ENCODE measurements at places on chromosomes 5 and 9.
A peak's percentile ranks its signal among the peaks of the same experiment; 100 is the strongest.

GRCh38 chr5:37806476-37806875, 33.4 kb downstream of the GDNF start:
- no peak for DNase-seq

- DNase-seq: peak; percentile 1
Measured at GRCh38 chr9:74172874-74173273, 324.3 kb upstream of the RORB start.

GRCh38 chr9:130058887-130059286, 5.2 kb downstream of the GPR107 start:
- DNase-seq: no peak

DNA sequence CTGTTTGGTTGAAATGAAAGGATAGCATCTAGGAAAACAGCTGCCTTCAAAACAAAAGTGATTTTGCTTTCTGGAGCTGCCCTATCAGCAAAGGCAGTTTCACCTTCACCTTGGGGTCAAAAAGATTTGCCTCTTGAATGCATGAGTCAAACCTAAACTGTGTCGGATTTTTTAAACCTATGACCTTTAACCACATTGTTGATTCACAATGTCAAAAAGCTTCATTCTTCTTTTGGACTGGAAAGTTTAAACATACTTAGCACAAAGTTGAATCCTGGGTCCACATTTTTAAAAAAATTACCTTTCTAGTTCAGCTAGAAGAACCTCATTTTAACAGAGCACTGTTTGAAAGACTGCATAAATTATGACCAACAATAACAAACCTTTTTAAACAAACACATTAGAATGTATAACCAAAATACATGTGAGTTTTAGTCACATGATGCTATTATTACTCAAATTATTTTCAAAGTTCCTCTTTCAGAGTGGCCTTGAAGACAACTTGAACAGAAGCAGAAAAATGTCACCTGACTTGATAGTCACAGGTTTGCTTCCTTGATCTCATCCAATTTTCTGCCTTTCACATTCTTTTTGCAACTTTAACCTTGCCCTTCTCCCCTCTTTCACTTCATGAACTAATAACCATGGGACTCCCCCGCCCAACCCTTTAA, 109.7 kb upstream of the LHFPL2 start:
- no peak for DNase-seq

DNA sequence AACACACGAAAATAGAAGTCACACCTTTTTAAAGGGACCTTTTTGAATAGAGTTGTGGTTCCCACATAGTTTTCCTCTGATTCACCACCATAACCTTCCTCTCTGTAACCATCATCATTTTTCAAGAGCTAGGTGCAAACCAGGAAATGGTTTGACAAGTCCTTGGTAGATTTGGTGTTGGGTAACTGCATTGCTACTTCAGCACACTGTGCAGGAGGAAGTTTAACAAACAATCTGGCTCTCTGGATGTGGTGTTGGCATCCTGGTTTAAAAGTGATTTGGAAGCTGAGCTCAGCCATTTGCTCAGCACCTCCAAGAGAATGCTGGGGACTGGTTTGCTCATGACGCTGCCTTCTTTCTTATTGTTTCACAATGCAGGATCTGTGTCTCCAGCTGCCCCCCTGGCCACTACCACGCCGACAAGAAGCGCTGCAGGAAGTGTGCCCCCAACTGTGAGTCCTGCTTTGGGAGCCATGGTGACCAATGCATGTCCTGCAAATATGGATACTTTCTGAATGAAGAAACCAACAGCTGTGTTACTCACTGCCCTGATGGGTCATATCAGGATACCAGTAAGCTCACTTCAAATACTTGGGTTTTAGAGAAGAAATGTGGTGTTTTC, 213.1 kb downstream of the RFK start:
- DNase-seq: no peak

DNA sequence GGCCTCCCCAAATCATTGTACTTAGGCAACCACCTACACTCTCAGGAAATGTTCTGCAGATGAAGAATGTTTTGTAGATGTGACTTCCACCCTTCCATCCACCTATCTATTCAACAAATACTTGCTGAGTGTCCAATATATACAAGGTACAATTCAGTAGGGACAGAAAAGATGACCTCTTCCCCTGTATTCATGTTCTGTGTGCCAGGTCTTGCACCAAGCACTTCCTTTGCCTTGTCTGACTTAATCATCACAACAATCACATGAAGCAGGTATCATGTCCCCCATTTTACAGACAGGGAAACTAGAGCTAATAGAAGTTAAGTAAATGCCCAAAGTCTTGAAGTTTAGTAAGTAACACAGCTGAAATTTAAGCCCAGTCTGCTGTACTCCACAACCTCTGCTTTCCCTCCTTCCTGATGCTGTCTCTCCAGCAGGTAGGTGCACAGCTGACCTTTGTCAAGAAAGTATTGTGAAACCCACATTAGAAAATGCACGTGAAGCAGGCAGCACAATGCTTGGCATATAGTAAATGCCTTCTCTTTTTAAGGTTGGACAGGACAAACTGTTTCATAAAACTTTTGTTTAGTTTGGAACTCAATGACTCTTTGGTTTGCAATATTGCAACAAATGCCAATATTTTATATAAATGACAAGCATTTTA, 296.5 kb downstream of the DEPDC1B start:
- DNase-seq: no peak

DNA sequence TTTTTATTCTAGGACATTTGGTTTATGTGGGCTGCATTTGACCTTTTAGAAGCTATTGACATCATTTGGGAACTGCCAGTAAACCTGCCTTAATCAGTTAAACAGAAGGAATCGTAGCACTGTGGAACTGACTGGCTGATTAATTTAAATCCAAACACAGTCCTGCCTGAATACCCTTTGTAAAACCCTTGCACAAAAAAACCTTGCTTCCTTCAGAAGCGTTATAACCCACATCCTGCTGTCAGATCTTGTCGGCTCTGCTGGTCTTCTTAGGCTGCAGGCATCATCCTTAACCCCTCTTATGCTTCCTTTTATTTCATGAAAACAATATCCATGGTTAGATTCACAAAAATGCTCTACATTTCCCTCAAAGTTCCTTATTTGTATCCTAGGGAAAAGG, 46.3 kb downstream of the PAM start:
- no peak for DNase-seq

DNA sequence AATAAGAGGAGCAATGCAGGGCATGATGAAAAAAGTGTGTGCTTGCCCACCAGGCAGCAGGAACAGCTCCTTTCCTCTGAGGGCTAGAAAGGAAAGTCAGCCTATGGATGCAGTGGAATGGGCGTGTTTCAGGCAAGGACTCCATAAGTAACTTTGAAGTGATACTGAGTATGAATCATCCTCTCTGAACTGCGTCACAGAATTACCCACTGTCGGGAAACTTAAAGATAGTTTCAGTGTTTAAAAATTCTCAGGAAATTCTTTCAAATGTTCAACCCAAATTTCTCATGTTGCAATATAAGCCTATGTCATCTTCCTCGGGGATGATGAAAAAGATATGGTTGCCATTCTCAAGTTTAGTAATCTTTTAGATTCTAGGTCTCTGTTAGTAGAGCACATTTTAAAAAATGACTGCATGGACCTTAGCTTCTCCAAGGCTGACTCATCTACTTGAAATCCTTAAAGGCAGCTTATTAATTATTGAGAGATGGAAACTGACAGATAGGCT, 27.7 kb downstream of the PTCD2 start:
- DNase-seq: no peak
